ENCODE measurements at places on chromosomes 4 and X.

GRCh38 chrX:17375637-17376430, 834 bp downstream of the NHS start:
- no peak for DNase-seq

DNA sequence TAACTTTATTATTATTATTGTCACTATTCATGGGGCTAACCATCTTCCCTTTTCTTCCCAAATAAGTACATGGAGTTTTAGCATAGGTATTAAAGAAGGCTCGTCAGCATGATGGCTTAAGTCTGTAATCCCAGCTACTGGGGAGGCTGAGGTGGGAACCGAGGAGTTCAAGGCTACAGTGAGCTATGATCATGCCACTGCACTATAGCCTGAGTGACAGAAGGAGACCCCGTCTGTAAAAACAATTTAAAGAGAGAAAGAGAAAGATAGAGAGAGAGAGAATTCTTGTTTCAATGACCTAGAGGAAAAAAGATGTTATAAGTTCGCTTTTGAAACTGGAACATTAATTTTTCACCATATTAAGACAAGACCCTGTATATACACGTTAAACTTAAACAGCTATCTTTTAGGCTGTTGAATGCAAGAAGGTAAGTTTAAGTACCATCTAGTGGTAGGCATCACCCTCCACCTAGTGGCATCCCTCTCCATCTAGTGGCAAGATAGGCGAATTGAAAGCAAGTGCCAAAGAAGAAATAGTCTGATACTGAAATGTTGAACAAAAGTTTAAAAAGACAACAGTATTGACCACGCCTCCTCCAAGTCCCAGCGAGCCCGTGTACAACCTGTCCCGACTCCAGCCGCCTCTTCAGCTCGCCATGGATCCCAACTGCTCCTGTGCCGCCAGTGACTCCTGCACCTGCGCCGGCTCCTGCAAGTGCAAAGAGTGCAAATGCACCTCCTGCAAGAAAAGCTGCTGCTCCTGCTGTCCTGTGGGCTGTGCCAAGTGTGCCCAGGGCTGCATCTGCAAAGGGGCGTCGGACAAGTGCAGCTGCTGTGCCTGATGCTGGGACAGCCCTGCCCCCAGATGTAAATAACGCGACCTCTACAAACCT, 26.0 kb upstream of the YTHDC1 start:
- DNase-seq: peak; percentile 4

GRCh38 chr4:88803600-88804096, 106.0 kb upstream of the NAP1L5 start:
- DNase-seq: no peak

- DNase-seq: no peak
Observed at GRCh38 chr4:14897217-14897616, 105.1 kb upstream of the CPEB2 start.

DNA sequence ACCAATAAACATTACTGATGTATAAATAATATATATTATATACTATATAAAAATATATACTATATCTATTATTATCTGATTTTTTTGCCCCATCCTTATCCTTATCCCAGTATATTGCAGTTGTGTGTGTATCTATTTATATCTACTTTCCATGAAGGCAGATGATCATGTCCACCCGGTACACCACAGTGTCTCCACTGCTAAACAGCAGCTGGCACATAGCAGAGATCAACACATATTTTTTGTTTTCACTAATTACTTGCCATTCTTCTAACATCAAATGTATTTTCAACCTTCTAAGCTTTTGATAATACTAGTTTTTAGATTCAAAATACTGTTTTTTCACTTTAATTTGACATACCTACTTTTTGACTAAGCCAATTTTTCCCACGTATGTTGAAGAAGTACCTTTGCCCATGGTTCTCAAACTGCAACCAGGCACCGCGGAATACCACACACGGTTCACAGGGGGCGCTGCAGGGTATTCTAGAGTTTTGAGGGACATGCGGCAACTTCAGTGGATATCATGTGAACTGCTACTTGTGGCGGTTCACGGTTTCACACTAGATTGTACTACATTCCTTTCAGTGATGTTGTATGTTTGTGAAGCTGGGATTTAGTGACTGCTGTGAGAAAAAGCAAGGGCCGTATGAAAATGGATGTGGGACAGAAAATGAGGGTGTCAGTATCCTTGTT, 182.5 kb upstream of the NPY2R start:
- DNase-seq: peak; percentile 0

DNA sequence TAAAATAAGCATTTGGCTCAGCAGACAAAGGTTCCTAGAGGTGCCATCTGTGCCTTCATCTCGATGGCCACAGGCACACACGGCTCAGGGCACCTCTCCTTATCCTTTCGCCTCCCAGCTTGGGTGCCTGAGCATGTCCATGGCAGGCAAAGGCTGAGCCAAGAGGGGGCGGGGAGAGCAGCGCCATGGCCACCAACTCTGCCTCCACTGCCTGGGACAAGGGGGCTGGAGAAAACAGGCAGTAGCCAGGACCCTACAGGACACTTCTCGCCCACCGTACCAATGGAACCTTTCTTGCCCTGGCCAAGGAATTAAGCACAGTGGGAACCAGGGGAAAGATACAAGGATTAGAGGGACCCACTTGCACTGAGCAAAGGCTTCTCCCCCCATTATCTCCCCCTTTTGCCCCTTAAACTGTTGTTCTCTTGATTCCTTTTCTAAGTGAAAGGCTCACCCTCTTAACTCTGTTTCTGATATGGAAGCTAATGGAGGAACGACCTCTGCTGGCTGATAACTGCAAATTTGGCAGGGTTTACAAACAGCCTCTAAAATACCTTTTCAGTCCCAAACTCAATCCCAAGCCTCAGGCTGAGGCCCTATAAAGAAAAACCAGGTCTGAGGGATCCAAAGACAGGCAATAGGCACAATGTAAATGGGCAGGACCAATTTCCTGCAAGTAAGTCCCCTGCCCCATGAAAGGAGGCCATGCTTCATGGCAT, 335.2 kb downstream of the ADAM29 start:
- no peak for DNase-seq

DNA sequence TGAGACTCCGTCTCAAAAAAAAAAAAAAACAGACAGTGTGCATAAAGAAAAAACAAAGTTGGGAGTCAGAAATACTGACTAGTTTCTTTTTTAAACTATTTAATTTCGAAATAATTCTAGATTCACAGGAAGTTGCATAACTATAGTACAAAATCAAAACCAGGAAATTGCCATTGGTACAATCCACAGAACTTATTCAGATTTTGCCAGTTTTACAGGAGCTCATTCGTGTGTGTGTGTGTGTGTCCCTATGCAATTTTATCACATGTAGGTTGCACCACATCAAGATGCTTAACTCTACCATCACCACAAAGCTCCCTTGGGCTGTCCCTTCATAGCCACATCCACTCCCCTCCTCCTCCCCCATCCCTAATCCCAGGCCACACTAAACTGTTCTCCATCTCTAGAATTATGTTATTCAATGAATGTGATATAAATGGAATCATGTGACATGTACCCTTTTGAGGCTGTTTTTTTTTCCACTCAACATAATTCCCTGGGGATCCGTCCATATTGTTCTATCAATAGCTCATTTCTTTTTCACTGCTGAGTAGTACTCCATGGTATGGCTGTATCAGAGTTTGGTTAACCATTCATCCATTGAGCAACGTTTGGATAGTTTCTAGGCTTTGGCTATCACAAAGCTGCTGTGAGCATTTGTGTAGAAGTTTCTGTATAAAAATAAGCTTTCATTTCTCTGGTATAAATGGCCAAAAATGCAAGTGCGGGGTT, 16.3 kb upstream of the DDX3X start:
- no peak for DNase-seq

DNA sequence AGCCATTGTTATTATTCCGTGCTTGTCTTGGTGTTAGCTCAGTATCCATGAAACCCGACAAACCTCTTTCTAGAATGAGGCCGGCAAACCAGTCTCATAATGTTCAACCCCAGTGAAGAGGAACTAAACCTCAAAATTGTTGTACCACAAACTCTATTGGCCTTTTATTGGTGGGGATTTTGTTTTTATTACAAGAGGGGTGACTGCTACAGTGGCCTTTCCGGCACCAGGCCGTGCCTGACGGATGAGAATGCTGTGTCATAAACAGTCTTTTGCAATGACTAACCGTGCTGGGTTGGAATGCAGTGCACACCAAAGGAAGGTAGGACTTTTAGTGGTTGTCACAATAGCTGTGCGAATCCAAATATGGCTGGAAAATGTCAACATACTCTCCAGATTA, 60.8 kb downstream of the SHROOM2 start:
- DNase-seq: no peak

- DNase-seq: no peak
Observed at GRCh38 chr4:1668488-1668840, 15.6 kb downstream of the FAM53A start.

GRCh38 chrX:20609916-20610415, 343.3 kb upstream of the RPS6KA3 start:
- DNase-seq: no peak

- no peak for DNase-seq
Observed at GRCh38 chr4:77120886-77121508, 36.0 kb upstream of the CCNG2 start.

DNA sequence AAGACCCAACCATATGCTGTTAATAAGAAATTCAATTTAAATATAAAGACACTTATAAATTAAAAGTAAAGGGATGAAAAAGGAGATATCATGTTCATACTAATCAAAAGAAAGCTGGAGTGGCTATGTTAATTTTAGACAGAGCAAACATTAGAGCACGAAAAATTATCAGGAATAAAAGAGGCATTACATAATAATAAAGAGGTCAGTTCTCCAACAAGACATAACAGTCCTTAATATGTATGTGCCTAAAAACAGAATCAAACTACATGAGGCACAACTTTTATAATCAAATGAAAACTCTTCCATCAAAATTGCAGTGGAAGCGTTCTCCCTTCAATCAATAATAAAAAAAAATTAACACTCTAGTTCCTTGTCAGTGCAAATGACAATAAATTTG, 62.6 kb downstream of the ARHGEF6 start:
- DNase-seq: no peak

GRCh38 chr4:88054901-88055300, 47.5 kb downstream of the PKD2 start:
- no peak for DNase-seq

GRCh38 chr4:22593933-22594332, 78.1 kb upstream of the ADGRA3 start:
- no peak for DNase-seq

- no peak for DNase-seq
Observed at GRCh38 chrX:154399527-154400368, 1.6 kb downstream of the RPL10 start.

DNA sequence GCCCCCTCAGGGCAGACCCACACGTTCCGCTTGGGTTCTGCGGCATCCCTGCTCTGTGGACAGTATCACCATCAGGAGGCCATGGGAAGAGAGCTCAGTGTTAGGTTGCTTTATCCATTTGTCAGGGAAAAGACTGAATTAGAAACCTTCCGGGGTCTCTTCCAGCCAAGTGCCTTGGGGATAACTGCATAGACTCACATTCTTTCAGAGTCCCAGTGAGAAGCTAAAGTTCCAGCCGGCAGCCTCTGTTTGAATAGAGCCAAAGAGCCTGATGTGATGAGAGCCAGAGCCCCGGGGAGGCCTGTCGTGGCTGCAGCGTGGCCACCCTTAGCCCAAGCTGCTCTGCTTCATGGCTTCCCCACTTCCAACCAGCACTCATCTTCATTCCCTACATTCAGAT, 85.2 kb downstream of the FHDC1 start:
- DNase-seq: no peak

- DNase-seq: no peak
Observed at GRCh38 chr4:66482186-66482585, 811.9 kb upstream of the EPHA5 start.

DNA sequence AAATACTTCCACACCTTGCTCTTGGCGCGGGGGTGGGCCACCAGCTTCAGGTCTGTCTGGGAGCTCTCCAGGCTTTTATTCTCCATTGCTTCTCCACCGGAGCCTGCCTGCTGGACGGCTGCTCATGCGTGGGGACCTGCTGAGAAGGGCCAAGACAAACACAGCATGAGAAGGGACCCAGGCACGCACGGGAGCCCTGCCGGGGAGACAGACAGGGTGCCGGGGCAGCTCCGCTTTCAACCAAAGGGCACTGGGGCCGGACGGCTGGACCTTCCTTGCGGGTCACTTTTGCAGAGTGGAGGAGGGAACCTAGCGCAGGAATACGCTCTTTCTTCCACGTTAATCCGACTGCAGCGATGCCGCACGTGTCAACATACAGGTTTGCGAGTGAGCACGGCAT, 10.1 kb downstream of the DHRSX start:
- no peak for DNase-seq

DNA sequence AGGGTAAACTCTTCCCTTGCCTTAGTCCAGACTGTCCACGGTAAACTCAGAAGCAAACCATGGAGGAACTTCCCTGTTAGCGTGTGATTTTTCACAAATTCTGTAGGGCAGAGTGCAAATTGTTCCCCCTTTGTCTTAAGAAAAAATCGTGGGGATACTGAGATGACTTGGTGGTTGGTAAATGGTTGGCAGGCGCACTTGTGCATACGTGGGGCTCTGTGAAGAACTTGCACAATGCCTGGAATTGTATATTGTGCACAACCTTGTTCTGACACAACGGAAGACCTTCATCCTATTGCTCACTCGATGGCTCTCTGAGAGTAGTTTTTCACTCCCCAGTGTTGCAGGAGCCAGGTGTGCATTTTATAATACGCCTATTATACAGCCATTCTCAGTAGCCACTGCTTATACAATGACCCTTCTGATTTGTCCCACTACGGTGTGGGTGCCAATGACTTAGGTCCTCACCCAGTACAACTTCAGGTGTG, 150.0 kb downstream of the SPRY1 start:
- no peak for DNase-seq

- DNase-seq: no peak
Observed at GRCh38 chr4:10703156-10703555, 18.6 kb upstream of the CLNK start.

GRCh38 chr4:86626066-86626465, 32.0 kb downstream of the PTPN13 start:
- DNase-seq: no peak

- no peak for DNase-seq
Observed at GRCh38 chrX:134374294-134374693, 85.7 kb upstream of the HPRT1 start.

DNA sequence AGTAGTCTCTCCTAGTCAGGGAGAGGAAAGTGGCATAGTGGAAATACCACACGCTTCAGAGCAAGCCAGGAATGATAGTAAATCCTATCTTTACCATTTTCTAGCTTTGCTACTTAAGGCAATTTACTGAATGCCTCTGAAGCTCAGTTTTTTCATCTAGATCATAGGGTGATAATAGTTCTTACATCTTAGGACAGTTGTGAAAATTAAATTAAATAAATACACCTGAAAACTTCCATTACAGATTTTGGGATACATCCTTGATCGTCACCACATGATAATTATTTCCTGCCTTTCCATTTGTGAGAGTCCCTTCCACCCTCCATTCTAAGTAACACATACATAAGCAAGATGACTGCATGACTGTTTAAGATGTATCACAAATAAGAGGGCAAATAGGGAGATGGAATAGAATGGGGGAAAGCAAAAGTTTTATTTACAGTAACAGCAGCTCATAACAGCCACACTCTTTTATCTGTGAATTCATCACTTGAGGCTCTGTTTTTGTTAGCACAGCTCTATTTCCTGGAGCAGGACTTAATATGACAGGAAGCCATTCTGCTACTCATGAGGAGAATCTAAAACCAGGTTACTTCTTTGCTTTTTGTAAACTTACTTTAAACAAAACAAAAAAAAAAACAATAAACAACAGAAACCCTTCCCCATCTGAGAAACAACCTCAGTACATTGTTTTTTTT, 13.4 kb downstream of the P2RY10 start:
- DNase-seq: no peak

All from stimulated activated CD8-positive, alpha-beta memory T cell treated with anti-CD3 and anti-CD28 coated beads, Interleukin-4, amount 100 ng/mL, for 24 hours (primary cell).